Sigmoid colon (tissue), 7 donors: ENCODE measurements at places on chromosomes 2 and 18. TPM values are rescaled to one million over a fixed set of nuclear protein-coding genes. Genes with fewer than 3 reads are reported as not detected.

The PAX8 gene
- polyA plus RNA-seq, result 2.5 TPM

DNA sequence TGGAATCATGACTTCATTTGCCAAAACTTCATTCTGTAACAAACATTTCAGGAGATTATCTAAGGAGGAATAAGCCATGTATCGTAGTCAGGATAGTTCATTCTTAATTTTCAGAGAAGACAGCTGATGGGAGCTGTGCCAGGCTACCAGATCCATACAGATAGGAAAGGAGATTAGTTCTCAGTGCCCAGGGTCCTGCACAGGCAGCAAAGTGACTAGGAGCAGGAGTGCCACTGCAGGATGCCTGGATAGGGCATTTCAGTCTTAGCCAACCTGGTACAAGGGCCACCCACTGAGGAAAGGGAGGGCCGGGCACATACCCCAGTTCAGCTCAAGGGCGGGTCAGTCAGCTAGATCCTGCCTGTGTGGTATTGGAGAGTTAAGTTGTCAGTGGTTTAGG is 6.7 kb upstream of the OSR1 start:
- no peaks in the 10 kb centered on the region for H3K36me3 ChIP-seq
- no peak overlapping the region for H3K4me3 ChIP-seq
- H3K27ac ChIP-seq, result no peak overlapping the region
- peaks cover 29% of the 10 kb centered on the region for H3K27me3 ChIP-seq
- no peak for DNase-seq

The TTR gene
- polyA plus RNA-seq, result not detected

GRCh38 chr2:227401550-227401949 is 13.8 kb upstream of the SCYGR1 start:
- peaks cover 9% of the 10 kb centered on the region for H3K4me1 ChIP-seq
- no peaks in the 10 kb centered on the region for H3K36me3 ChIP-seq
- H3K4me3 ChIP-seq, result no peak overlapping the region
- H3K27me3 ChIP-seq, result no peaks in the 10 kb centered on the region
- H3K27ac ChIP-seq, result no peak overlapping the region

The SERPINB12 gene
- polyA plus RNA-seq, result not detected

DNA sequence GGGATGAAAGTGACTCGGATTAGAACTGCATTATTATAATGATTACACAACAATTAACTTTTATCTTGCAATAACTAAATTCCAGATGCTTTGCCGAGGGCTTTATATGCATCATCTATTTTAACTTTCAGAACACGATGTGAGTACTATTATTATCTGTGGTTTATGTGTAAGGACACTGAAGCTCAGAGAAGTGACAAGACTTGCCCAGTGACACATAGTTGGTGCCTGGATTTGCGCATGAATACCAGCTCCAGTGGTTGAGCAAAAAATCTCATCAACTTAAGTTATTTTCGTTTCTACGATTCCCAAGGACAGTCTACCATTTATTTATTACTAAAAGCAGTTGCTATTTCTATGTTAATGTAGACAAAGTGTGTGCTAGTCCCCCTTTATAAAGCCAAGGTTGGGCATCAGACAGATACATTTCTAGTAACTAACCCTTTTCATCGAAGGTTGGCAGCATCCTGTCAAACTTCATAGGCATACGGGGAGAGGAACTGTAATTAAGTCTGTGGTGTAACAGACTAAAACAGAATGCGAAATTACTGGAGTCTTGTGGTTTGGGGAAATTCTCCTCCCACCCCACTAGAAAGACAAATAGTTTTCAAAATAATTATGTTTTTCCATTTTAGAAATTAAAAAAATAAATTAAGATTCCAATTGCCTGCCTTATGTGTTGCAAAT is 73.2 kb upstream of the BOD1L2 start:
- DNase-seq, result no peak
- no peak overlapping the region for H3K27ac ChIP-seq
- H3K27me3 ChIP-seq, result no peaks in the 10 kb centered on the region

DNA sequence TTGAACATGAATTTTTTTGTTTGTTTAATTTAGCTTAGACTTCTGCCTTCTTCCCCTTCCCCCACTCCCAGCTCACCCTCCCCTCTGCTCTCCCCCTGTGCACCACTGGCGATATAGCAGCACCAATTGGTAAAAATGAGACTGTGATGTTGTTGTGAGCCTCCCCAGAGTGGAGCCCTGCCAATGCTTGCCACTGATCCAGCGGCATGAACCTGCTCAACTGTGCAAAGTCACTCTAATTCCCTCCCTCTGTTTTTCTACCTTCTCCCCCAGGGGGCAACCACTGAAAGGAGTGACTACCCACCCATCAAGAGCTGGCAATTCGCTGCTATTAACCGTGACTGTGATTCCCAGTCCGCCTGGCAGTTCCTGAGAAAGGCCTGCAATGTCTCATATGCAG is 30.2 kb downstream of the KLHL14 start:
- DNase-seq, result no peak
- H3K27ac ChIP-seq, result no peak overlapping the region
- H3K27me3 ChIP-seq, result no peaks in the 10 kb centered on the region
- H3K4me3 ChIP-seq, result no peak overlapping the region

The HOXD12 gene
- polyA plus RNA-seq, result 0.15 TPM

The LIMS4 gene
- not detected for polyA plus RNA-seq

DNA sequence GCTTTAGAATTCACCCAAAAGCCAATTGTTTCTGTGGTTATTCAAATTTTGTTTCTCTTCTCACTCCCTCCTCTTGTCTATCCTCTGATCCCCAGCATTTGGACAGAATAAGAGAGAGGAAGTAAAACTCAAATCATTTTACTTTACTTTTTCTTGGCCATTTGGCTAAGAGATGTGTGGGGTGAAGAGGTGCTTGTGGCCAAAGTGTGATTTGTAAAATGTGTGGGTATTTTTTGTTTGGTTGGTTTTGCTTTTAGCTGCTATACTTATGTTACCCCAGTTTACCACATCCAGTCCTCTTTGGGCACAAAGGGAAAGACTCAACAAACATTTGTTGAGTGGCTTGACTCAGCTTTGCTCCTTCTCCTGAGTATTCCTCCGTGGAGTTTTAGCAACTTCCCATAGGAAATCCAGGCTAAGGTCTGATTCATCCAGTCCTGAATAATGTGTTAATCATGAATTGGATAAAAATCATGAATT is 109.1 kb upstream of the CYP1B1 start:
- H3K27me3 ChIP-seq, result no peaks in the 10 kb centered on the region
- no peak for DNase-seq
- H3K27ac ChIP-seq, result no peak overlapping the region
- H3K36me3 ChIP-seq, result no peaks in the 10 kb centered on the region

The PLGLB1 gene
- 2.0 TPM for polyA plus RNA-seq

DNA sequence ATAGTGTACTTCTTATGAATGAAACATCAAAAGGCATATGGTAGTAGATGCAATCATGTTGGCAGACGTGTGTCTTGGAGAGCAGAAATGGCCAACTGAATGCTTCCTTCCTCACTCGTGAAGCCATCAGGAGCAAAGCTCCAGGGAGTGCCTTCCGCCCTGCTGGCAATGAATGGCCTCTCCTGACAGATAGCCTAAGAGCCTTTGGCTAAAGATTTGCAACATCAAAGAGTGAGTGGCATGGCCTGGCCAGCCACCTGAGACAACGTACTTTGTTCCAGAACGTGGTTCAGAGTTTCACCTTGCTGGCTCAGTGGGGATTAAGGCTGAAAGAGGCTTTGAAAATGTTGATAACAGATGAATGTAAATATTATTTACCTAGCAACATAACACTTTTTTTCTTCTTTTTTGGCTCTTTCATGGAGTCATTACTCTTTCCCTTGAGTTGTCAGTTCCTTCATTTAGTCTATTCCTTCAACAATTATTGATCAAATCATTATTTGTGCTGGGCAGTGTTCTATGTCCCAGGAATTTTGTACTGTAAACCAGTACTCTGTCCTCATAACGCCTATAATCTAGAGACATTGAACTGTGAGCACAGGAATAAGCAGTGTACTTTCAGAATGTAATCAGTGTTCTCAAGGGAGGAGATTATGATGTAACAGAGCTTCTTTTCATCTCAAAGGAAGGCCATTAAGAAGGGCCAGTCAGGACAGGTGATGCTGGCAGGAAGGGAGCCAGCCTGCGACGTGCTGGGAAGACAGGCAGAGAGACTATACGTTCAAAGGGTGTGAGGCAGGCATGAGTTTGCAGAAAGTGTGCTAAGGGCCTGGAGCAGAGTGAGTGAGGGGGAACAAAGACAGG is 59.4 kb upstream of the SH3RF3 start:
- H3K4me1 ChIP-seq, result no peaks in the 10 kb centered on the region
- no peaks in the 10 kb centered on the region for H3K27me3 ChIP-seq
- no peak for DNase-seq
- no peak overlapping the region for H3K27ac ChIP-seq
- no peak overlapping the region for H3K4me3 ChIP-seq

DNA sequence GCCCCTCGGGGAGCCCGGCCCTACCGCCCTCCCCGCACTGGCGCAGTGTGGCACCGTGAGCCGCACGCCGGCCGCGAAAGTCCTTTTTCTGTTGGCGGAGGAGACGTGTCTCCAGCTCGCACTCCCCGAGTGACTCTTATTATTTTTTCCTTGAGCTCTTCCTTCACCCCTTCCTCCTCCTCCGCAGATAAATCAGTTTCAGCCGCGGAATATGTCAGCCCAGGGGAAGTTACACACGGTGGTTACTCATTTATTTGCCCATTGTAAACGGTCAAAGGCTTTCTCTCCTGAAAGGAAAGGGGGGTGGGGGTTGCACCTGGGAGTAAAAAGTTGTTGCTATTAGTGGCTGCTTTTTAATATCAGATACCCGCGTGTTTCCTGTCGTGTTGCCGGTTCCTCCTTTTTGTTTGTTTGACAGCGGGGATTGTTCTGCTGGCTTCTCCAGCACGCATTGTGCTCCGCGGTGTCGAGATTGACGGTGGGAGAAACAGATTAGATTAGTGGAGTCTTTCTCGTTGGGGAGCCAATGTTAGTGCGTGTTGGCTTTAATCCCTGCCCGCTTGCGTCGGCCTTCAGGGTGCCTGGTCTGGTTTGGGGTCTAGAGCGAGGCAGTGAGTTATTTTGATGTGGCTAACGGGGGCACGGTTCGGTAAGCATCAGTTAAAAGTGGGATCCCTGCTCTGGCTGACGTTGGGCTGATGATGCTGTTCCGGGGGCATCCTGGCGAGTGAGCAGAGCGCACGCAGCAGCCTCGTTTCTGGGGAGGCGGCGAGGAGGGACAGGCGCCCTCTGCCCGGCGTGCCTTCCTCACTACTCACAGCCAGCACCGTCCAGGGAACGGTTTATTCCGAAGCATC is 1.6 kb downstream of the CRIM1 start:
- no peaks in the 10 kb centered on the region for H3K27me3 ChIP-seq
- H3K4me3 ChIP-seq, result peak overlapping the region; percentile 84
- no peaks in the 10 kb centered on the region for H3K36me3 ChIP-seq
- peak; percentile 83 for DNase-seq
- H3K4me1 ChIP-seq, result peaks cover 28% of the 10 kb centered on the region
- H3K27ac ChIP-seq, result peak overlapping the region; percentile 87

DNA sequence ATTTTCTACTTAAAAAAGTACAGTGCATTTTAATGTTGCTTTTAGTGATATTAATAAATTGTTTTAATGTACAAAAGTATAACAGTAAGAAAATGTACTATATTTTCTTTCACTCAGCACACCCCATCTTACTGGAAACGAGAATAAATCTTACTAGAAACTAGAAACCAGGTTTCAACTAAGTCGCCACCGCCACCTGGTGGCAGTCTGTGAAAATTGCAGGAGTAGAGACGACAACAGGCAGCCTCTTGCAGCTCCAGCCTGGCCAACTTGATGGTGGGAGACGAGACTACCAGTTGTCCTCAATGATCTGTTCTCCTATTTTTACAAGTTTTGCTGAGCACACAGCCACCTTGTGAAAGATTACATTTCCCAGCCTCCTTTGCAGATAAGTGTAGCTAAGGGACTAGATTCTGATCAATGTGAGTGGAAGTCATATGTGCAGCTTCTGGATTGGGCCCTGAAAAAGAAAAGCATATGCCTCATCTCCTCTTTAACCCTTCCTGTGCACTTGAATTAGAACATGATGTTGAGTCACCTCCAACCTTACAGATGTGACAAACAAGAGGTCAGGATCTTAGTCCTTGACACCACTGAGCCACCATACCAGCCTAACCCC is 8.7 kb downstream of the OTOF start:
- H3K4me3 ChIP-seq, result no peak overlapping the region
- no peaks in the 10 kb centered on the region for H3K4me1 ChIP-seq
- H3K27me3 ChIP-seq, result no peaks in the 10 kb centered on the region
- DNase-seq, result no peak
- no peaks in the 10 kb centered on the region for H3K36me3 ChIP-seq
- no peak overlapping the region for H3K27ac ChIP-seq

DNA sequence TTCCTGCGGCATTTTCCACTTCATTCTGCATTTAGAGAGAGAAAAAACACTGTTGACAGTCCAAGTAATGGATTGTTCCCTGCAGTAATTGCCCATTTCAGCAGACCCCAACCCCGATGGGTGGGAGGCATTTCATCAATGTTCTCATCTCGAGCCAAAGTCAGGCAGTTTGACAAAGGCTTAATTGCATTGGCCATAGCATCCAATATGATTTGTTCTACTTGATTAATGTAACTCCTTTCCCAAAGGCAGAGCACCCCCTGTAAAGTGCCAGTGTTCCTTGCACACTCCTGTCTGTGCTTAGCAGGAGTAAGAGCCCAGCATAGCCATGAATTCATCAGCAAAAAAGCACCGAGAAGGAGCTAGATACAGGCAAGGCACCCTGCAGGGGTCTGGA is 174.4 kb downstream of the SEPTIN10 start:
- H3K4me3 ChIP-seq, result no peak overlapping the region
- no peaks in the 10 kb centered on the region for H3K27me3 ChIP-seq
- H3K27ac ChIP-seq, result no peak overlapping the region
- H3K4me1 ChIP-seq, result no peaks in the 10 kb centered on the region

The ECEL1 gene
- polyA plus RNA-seq, result not detected

- H3K36me3 ChIP-seq, result no peaks in the 10 kb centered on the region
- no peak overlapping the region for H3K4me3 ChIP-seq
- no peak overlapping the region for H3K27ac ChIP-seq
- peaks cover 3% of the 10 kb centered on the region for H3K4me1 ChIP-seq
Observed at GRCh38 chr2:119245841-119246230, 22.2 kb downstream of the STEAP3 start.

DNA sequence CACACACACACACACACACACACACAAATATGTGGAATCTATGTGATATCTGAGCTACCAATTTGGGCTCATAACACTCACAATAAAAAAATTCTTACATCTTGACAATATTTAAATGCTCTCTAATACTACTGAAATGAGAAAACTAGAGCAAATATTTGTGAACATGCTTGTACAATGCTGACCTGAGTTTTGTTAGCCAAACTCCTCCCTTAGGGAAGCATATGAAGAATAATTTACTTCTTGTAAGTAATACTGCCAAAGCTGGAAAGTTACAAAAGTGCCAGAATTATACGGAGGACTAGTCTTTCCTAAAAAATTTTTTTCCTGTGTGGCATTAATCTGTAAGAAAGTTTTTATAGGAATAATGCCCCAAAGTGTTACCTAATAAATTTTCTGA is 18.5 kb downstream of the MBD2 start:
- DNase-seq, result no peak
- no peaks in the 10 kb centered on the region for H3K4me1 ChIP-seq
- no peak overlapping the region for H3K4me3 ChIP-seq
- no peak overlapping the region for H3K27ac ChIP-seq
- no peaks in the 10 kb centered on the region for H3K27me3 ChIP-seq
